ENCODE measurements at places on chromosomes 7 and 10.

DNA sequence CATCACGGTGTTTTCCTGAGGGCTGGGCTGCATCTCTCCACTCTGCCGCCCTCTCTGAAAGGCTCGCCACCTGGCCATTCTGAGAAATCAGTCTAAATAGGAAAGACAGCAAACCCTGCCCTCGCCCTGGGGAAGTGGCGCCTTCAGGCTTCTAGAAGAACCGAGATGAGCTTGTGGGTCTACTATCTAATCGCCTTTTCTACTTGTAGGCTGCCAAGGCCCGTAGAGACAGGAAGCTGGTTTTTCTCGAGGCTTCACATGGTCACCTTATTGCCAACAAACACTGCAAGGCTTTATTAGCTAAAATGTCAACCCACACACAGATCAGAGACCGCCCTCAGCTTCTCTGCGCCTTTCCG is 21.4 kb downstream of the LAT2 start:
- DNase-seq, result no peak

DNA sequence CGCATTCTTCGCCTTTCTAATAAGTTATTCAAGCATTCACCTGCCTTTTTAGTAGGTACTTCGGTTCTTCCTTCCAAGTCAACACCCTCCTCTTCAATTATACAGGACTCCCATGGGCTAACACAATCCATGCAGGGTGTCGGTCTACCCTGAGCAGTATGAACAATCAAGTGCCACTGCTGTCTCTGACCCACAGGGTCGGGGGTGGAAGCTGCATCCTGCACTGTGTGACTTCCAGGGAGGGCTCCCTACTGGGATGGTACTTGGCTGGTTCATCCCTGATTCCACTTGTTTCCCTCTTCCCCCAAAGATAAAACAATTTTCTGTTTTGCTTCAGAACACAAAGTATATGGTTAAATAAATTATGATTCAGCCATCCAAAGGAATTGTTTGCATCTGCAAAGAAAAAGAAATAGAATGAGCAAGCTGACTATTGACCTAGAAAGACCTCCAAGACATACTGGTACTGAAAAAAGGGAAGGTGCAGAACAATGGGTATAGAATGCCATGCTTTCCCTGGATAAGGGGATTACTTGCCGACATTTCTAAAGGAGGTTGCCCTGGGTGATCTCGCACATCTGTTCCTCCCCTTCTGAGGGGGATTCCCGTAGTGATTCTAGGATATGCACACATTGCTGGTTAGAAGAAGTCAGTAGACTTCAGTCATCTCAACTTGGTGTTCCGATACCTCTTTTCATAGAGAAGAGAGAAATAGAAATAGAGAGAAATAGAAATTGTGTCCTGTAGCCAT is 89.1 kb upstream of the AGR3 start:
- no peak for DNase-seq

DNA sequence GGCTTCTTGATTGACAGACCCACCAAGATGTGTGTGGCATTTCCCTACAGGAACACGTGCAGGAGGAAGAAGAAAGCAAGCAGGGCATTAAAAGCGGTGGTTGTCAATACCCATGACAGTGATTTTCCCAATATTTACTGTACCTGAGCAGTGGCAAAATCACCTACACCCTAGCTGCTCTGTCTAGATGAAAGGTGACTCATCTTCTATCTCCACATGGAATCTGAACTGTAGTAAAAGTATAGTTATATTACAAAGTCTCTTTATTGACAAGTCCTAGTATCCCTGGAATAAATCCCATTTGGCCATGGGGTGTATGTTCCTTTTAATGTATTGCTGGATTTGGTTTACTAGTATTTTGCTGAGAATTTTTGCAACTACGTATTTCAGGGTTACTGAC is 458.8 kb upstream of the SORCS1 start:
- no peak for DNase-seq

DNA sequence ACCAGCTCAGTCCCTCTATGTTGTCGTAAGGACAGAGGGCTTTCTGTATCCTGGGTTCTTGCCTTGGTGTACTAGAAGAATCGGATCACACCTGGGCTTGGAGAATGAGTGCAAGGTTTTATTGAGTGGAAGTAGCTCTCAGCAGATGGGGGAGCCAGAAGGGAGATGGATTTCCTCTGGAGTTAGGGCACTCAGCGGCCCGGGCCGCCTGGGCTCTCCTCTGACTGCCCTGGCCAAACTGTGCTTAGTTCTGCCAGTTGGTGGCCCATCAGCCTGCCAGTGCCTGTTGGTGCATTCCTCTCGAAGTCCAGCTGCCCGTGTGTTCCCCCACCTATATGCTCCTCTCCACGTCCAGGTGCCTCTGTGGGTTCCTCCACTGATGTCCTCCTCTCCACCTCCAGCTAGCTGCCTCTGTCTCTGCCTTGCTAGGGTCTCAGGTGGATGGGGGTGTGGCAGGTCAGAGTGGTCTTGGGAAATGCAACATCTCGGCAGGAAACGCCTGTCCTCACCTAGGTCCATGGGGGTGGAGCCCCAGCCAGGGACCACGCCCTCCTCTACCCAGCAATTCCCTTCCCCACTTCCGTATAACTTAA is 148.6 kb downstream of the PPP1R3A start:
- DNase-seq, result no peak

GRCh38 chr7:95321720-95322119 is 2.6 kb downstream of the PON1 start:
- DNase-seq, result no peak

DNA sequence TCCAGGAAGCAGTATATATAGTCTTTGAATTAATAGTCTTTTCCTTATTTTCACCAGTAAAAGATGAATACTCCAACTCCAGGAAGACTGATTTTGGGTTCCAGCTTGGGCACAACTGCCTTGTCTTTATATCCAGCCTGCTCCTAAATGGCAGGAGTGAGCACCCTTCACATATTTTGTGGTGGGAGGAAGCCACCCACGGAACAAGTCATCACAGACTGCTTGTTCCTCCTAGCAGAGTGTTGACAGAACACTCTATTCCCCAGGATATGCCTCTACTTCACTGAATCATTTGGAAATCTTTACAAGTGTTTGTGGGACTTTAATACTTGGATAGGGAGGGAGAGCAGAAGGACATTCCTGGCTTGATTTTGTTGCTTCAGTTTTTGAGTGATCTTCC is 31.7 kb downstream of the ITPRID1 start:
- no peak for DNase-seq

DNA sequence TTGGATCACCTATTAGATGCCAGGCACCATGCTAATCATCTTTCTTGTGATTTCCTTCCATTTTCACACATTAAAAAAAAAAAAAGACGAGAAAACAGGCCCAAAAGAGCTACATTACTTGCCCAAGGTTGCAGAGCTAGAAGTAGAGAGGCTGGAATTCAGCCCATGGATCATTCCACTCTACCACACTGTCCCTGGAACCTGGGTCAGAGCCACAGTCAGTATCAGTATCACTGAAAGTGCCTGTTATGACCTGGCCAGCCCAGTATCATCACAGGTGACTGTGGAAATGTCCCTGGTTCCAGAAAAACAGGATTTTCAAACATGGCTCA is 3.3 kb upstream of the FLNC start:
- no peak for DNase-seq

DNA sequence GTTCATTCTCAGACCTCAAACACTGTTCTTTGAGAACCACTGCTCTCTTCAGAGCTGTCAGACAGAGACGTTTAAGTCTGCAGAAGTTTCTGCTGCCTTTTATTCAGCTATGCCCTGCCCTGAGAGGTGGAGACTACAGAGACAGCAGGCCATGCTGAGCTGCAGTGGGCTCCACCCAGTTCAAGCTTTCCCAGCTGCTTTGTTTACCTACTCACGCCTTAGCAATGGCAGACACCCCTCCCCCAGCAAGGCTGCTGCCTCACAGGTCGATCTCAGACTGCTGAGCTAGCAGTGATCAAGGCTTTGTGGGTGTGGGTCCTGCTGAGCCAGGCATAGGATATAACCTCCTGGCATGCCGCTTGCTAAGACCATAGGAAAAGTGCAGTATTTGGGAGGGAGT is 80.5 kb upstream of the CYP2C9 start:
- DNase-seq, result no peak

DNA sequence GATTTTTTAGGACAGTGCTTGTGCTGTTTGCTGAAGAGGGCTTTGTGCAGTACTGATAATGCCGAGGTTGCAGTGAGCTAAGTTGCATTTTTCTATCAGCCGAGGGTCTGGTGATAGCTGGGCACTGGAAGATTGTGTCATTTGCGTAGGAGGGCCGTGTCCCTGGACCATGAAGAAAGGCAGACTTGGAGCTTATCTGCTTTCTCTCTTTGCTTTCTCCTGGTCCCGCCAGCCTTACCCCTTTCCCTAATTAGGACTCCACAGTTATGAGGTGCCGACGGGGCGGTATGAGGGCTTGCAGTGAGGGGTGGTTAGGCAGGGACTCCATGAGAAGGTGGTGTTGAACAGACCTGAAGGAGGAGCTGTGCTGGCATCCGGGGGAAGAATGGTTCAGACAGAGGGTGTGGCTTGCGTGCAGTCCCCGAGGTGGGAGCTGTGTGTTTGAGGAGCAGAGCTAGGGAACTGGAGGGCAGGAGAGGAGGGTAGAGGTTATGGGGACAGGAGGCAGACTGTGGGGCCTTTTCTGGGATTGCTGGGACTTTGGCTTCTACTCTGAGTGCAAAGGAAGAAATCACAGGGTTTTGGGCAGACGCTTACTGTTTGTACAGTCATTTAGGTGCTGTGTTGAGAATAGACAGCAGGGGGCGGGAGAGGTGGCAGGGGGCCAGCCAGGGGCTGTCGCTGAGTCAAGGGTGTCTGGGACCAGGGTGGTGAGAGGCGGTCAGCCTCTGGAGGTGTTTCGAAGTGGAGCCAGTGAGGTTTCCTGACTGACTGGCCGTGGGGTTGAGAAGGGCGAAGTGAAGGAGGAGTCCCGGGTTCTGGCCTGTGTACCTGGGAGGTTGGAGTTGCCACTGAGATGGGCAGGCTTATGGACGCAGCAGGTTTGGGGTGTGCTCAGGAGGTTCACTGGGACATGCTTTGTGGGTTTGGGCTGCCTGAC is 43.4 kb downstream of the PRF1 start:
- DNase-seq, result peak; percentile 44

GRCh38 chr7:138876326-138876725 is 78.3 kb upstream of the ATP6V0A4 start:
- DNase-seq, result peak; percentile 4

GRCh38 chr10:12844811-12845483 is 156.6 kb downstream of the CCDC3 start:
- peak; percentile 71 for DNase-seq

GRCh38 chr10:71302874-71303568 is 16.0 kb upstream of the SLC29A3 start:
- DNase-seq, result peak; percentile 68

- no peak for DNase-seq
Measured at GRCh38 chr10:113820507-113820906, 33.4 kb downstream of the DCLRE1A start.

- no peak for DNase-seq
Measured at GRCh38 chr7:95330961-95331337, 6.6 kb upstream of the PON1 start.

- peak; percentile 77 for DNase-seq
Measured at GRCh38 chr10:44939691-44940401, 19.8 kb upstream of the RASSF4 start.

DNA sequence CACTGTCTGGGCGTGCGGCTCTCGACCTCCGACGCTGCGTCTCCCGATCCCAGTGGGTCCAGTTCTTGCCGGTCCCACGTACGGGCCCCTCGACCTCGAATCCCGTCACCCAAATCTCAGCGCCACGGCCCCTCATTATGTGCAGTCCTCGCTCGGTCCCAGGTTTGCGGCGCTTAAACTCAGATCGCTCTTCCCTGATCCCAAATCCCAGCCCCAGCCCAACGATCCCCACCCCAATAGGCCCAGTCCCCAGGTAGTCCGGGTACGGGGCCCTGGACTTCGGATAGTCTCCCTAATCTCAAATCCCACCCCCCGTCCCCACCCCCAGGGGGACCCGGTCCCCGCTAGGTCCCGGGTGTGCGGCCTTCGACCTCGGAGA is 666 bp downstream of the HNRNPF start:
- no peak for DNase-seq
